Stimulated activated CD4-positive, alpha-beta T cell treated with anti-CD3 and anti-CD28 coated beads, Interleukin-12 subunit alpha, Interleukin-12 subunit beta, amount 100 ng/mL, for 4 hours (primary cell): ENCODE measurements at places on chromosomes 3 and 15.

DNA sequence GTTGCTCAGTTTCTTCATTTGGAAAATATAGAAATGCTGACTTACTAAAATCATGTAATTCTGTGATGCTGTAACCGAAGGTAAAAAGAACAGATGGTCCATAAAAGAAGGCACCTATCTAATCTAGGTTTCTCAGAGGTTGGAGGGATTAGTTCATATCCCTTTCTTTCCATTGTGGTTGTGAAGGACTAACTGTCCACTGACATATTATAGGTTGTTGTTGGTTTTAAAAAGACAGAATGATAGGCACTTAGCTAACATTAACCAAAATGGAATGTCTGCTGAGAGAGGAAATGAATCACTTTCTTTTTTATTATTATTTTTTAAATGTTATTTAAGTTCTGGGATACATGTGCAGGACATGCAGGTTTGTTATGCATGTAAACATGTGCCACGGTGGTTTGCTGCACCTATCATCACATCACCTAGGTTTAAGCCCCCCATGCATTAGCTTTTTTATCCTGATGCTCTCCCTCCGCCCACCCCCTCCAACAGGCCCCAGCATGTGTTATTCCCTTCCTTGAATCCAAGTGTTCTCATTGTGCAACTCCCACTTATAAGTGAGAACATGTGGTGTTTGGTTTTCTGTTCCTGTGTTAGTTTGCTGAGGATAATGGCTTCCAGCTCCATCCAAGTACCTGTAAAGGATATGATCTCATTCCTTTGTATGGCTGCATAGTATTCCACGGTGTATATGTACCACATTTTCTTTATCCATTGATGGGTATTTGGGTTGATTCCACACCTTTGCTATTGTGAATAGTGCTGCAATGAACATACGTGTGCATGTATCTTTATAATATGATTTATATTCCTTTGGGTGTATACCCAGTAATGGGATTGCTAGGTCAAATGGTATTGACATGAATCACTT lies 45.8 kb downstream of the ALDH1A2 start:
- DNase-seq: no peak

- no peak for DNase-seq
Measured at GRCh38 chr15:98763179-98763578, 114.8 kb downstream of the IGF1R start.

DNA sequence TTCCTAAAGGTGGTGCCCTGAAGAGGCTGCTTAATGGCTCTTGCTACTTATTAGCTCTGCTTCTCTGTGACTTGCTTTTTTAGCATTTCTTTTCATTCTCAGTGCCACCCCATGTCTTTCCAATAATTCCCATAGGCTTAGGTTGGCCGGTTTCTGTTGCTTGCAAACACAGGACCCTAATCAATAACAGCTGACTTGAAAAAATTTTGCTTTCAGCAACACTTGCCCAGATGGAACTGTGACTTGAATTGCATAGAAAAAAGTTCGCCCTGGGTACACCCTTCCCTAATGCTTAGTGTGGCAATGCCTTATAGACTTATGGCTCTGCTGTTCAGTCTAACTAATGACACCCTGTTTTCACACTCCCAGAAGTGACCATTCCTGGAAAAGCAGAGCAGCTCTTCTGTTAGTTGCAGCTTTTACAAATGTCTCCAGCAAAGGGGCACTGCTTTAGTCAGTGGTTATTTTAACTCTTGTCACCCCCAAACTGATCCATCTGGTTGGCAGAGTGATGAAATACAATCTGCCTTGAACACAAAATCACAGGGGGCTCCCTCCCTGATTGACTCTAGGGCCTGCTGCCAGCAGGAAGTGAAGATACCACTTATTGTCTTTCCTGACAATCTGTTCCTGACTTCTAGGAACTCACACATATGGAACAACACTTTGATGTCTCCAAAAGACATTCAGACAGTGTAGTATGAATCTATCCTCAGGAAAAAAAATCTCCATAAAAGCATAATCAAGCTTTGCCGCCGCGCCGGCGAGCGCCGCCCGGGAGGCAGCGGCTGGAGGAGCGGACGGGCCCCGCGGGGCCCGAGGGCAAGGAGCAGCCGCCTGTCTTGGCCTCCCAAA lies 9.7 kb upstream of the SLMAP start:
- no peak for DNase-seq

DNA sequence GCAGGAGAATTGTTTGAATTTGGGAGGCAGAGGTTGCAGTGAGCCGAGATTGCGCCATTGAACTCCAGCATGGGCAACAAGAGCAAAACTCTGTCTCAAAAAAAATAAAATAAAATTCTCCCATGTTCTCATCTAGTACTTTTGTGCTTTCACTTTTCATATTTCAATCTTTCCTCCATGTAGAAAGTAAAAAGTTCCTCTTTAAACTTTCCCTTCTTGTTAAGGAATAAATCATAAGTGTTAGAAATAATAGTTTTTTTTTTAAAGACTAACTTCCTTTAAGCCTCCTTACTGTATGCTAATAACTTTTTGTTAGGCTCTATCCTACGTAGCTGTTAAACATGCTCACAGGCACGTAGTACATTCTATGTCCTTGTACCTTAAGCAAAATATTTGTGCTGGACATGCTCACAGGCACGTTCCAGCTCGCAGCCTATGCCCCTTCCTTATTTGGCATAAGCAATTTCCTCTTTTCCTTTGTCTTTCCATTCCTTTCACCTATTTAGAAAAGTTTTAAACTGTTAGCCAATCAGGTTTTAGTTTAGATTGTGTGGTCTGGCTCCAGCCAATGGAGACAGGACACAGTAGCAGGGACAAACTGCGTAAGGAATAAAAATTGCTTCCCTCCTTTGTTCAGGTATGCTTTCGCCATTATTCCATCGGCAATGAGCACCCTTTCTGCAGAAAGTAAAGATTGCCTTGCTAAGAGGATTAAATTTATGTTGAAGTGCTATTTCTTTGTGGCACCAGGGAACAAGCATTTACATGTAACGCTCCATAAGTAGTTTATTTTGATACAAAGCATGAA lies 38.9 kb upstream of the PIK3CB start:
- no peak for DNase-seq

- DNase-seq: no peak
Measured at GRCh38 chr3:42254566-42254965, 11.4 kb downstream of the CCK start.

DNA sequence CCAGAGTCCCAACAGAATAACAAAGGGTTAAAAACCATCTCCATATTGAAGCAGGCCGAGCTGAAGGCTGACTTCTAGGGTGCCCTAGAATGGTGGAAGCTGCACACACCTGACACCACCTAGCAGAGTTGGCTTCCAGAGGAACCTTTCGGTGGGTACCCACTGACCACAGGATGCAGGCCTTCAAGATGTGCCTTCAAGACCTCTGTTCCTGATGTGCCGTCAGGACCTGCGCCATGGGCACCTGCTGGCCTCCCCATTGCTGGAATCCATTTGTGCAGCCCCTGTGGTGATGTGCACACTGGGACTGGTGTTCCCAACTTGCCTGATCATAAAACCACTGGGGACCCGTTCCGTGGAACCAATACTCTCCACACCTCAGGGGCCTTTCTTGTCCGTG lies 35.7 kb upstream of the RPL32 start:
- DNase-seq: no peak

- DNase-seq: no peak
Measured at GRCh38 chr3:155131104-155131503, 51.0 kb downstream of the MME start.

- no peak for DNase-seq
Measured at GRCh38 chr15:95558916-95559315, 771.6 kb upstream of the NR2F2 start.

DNA sequence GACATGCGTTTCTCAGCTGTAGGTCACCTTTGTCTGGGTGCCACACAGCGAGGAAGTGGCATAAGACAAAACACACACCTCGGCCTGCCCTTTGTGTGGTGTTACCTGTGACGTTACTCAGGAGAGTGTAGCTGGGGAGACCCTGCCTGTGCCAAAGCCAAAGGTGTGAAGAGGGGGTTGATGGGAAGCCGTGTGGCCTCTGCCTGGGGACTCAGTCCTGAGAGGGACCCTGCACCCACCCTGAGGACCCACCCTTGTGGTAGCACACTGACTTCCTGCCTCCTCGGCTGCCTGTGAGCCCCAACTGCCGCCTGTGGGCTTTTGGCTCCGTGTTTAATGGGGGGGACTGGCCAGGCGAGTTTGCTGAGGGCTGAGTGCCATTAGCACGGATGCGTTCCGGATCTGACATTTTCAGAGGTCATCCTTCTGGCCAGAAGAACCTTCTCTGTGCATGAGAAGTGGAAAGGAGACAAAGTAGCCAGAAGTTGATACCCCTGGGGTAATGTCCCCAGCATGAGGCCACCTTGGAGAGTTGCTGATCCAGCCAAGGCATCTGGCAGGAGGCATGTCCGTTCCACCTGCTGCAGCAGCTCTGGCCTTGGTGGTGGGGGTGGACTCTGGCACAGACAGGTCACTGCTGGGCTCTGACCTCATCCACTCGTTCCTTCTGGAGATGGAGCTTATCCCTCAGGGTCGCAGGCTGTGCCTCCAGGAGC lies 51.8 kb upstream of the FURIN start:
- DNase-seq: no peak

DNA sequence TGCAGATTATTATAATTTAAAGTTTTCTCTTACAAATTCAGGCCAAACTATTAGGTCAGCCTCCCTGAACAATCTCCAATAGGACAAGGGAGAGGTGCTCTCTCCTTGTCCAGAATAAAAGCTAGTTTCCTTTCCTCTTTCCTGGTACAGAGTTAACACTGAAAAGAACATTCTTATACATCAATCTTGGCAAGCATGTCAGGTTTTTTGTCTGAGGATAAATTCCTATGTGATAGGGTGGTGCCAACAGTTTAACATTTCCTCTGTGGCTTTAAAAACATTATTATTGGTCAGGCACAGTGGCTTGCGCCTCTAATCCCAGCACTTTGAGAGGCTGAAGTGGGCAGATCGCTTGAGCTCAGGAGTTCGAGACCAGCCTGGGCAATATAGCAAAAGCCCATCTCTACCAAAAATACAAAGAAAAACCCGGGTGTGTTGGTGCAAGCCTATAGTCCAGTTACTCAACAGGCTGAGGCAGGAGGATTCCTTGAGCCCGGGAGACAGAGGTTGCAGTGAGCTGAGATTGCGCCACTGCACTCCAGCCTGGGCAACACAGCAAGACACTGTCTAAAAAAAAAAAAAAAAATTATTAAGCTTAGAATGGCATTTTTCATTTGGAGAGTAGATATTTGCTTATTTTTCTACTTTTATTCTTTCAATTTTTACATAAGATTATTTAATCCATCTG lies 13.7 kb upstream of the ULK4 start:
- no peak for DNase-seq

- no peak for DNase-seq
Measured at GRCh38 chr15:87579537-87579936, 677.0 kb downstream of the NTRK3 start.

GRCh38 chr3:145063616-145064015 lies 1092.0 kb downstream of the DIPK2A start:
- DNase-seq: no peak

- DNase-seq: no peak
Measured at GRCh38 chr3:53970661-53971060, 79.0 kb upstream of the SELENOK start.
